Lung microvascular endothelial cell (primary cell): ENCODE measurements at places on chromosomes 6 and 20. TPM values are rescaled to one million over a fixed set of nuclear protein-coding genes. Genes with fewer than 3 reads are reported as not detected.
A peak's percentile ranks its signal among the peaks of the same experiment; 100 is the strongest.

- DNase-seq, result peak; percentile 65
Measured at GRCh38 chr6:32148289-32149091, 3.2 kb downstream of the PRRT1 start.

GRCh38 chr6:117677553-117678141 is 2.4 kb downstream of the NUS1 start:
- peak; percentile 49 for DNase-seq

GRCh38 chr20:42484790-42485375 is 704.8 kb downstream of the PTPRT start:
- DNase-seq, result no peak

DNA sequence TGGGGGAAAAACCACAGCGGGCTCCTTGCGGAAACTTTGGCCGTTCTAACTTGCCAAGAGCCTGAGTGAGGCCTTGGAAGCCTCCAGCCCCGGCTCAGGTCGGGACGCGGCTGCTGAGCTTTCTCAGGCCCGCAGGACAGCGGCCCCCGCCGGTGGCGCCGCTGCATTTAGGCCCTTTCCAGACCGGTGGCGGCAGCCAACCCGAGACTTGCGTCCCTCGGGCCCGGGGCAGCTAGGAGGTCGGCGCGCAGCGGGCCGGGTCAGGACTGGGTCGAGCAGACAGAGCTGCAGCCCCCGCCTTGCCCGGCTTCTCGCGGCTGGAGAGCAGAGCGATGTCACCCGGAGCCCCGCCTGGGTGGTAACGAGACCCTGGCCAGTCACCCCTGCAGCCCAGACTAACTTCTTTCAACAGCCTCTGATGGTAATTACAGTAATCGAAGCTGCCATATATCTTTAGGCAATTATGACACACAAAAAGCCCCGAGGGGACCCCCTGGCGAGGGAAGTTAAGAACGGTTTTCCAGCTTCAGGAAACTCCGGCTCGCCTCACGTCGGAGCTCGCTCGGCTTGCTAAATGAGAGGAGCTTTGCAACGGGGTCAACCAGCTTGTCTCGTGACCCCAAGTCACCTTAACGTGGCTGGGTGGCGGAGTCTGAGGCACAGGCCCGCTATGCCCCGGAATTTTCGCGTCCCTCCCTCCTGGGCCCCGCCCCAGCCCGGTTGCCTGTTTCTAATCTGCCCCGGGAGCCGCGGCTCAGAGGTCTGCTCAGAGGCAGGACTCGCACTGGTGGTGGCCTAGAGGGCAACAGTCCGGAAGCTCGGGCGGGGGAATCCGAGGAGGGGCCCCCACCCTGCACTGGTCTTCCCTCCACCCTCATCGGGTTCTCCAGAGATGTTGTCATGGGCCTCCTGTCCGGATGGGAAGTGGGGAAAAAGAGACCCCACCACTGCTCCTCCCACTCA is 3.0 kb downstream of the NR2E1 start:
- DNase-seq, result peak; percentile 50

DNA sequence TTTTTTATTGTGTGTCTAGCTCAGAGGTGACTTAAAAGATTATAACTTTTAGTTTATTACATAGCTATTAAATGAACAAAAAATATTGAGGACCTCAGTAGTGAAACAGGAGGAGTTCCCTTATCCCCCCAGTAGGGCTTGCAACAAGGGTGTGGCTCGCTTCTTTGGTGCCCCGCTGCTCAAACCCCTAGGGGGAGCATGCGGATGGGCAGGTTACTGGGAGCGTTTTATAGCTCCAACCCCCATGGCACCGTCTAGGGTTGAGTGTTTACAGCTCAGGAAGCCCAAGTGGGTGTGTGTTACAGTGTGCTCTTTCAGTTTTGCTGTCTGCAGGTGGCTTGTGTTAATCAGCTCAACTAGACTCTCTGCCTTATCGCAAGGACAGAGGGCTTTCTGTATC is 1513.7 kb downstream of the GRIK2 start:
- DNase-seq, result no peak

DNA sequence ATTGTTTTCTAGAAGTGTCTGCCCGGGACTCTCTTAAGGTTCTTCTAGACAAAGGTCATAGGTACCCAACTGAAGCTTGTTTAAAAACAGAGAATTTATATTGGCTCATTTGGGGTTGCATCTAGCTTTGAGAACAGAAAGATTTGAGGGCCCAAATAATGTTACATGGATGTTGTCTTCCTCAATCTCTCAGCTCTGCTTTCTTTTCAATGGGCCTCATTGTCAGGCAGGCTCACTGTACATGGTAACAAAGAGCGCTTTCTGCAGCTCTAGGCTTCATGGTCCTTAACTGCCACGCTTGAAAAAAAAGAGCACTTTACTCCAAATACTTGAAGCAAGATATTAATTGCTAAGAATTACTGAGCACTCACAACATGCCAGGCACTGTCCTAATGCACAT is 22.2 kb downstream of the NHLRC1 start:
- no peak for DNase-seq

GRCh38 chr6:5151955-5152401 is 66.8 kb downstream of the PPP1R3G start:
- DNase-seq, result peak; percentile 53

DNA sequence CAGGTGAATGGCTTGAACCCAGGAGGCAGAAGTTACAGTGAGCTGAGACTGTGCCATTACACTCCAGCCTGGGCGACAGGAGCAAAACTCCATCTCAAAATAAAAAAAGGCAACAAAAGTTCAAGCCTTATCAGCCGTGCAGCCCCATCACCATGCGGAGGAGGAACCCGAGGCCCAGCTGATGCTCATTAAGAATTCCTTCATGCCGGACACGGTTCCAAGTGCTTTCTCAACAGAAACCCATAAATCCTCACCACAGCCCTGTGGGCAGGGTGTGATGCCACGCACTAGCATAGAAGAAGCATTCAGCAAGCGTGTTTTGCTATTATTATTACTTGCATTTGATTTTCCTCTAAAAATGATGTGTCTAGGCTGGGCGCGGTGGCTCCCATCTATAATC is 56.3 kb downstream of the PREX1 start:
- no peak for DNase-seq

DNA sequence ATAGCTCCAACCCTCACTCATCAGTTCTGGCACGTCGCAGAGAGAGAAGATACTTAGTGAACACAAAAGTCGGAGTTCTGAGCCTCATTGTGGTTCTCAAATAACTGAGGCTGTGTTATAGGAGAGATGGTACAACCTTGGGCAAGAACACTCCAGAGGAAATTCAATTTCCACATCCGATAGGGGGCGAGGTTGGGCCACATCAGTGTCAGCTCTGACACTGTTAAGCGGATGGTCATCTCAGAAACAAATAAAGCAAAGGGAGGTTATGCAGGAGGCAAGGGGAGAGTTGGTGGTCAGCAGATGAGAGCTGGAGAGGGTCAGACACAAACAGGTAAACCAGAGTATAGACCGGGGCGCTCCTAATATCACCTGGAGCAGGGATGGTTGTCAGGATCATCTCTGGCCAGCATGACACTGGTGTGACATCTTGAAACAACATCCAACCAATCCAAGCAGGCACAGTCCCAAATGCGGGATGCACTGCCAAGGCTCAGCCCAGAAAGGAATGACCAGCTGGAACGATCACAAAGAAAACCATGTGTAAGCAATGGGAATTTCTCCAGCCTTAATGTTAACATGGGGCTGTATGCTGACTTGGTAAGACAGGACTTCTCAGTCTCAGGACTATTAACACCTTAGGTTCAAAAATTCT is 331.8 kb downstream of the HACE1 start:
- peak; percentile 73 for DNase-seq

DNA sequence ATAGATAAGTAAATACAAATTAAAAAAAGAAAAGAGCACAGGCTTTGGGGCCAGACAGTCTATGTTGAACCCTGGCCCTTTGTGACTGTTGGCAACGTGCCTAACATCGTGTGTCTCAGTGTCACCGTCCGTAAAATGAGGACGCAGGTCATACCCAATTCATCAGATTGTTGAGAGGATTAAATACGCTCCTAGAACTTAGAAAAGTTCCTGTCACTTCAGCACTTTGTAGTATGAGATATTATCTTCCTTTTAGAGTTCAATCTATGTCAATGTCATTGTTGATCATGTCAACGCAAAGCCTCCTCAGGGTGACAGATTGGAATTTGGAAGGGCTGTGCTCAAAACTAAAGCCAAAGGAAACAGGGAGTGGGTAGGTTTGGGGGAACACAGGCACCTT is 21.7 kb downstream of the SERPINB1 start:
- DNase-seq, result peak; percentile 13

GRCh38 chr6:133787122-133787521 is 101.8 kb upstream of the TCF21 start:
- no peak for DNase-seq

DNA sequence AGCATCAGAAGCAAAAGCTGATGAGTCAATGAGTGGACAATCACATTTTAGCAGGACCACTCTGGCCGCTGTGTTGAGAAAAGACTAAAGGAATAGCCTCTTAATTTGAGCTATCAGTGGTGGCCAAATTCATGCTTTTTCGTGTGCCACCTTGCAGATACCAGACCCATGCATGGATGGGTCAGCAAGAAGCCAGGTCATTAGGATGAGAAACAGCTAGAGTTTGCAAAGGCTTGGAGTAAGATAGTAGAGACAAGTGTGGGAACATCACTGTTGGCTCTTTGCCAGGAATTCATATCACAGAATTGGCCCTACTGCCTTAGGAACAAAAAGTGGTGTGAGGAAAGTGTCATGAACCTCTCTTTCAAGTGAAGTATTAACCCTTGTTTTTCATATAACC is 25.5 kb downstream of the MRAP2 start:
- DNase-seq, result no peak

DNA sequence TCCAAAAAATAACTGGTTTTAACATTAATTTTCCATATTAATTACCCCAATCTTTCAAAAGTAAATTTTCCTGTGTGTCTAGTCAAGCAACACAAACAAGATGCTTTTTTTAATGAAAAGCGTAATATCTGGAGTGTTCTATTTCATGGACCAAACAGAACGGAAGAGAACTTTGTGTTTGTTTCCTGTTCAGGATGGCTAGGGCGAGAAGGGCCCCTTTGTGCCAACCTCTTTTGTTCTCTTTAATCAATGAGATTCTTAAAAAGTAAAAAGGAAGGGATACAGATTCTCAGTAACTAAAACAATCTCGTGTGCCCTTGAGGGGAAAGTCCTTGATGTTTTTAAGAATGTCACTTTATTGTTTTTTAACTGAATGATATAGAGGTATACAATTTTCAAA is 55.7 kb downstream of the GNAS start:
- peak; percentile 37 for DNase-seq

- no peak for DNase-seq
Measured at GRCh38 chr6:143964674-143965081, 43.4 kb downstream of the PLAGL1 start.

DNA sequence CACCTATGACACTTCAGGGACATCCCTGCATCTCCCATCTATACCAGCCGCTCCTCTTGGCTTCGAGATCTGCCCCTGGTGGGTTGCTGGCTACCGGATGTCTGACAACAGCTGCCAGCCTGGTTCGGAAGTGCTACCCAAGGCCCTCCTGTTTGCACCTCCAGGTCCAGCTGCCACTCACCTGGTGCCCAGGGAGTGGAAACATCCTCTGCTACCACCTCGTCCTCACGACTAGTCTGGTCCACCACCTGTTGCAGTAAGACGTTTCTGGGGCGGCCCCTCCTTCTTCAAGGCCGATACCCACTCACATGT is 8.3 kb upstream of the PCMTD2 start:
- no peak for DNase-seq

DNA sequence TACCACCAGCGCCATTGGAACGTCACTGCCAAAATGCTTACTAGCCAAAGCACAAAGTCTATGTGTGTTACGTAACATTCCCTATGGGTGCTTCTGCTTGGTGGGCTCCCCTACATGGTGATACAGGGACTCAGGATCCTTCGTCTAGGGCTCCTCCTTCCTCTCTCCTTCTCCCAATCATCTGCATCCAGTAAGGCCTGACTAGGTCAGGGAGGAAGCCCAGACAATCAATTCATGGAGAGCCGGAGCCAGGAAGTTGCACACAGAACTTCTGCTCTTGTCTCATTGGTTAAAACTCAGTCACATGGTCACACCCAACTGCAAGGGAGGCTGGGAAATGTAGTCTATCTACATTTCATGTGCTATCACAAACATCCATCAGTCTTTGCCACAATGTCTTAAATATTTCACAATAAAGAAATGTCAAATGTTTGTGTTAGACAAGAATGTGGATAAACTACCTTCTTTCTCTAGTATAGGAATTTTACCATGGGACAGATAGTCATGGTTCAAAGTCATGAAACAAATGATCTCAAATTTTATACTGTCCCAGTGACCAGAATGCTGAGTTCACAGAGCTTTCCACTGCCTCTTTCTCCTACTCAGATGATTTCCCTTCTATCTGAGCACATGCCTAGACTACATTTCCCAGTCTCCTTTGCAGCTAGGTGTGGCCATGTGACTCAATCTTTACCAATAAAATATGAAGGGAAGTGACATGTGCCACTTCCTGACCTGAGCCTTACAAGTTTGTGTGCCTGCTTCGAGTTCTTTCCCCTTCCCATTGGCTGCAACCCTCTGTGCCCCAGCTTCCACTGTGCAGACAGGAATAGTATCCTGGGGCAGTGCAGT is 9.3 kb upstream of the KCNK15 start:
- peak; percentile 83 for DNase-seq

DNA sequence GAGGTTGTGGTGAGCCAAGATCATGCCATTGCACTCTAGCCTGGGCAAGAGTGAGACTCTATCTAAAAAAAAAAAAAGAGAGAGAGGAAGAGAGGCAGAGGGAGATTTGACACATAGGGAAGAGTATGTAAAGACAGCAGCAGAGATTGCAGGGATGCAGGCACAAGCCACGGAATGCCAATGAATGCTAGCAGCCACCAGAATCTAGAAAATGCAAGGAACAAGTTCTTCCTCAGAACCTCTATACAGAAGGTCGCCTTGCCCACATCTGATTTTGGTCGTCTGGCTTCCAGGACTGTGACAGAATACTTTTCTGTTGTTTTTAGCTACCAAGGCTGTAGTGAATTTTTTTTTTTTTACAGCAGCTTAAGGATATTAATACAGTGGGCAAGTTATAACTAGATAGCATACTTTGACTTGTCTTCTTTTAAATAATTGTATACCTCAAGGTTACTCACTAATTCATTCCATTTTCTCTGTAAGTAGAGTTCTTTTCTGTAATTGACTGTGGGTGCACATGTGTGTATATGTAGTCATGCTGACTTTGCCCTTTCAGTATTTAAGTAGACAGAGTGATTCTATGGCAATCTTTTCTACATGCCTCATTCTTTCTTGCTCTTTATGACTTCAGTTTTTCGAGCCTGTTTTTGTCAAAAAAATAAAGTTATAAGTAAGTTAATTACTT is 402.2 kb downstream of the GJA1 start:
- no peak for DNase-seq

The SLC2A10 gene
- total RNA-seq, result 5.2 and 9.5 TPM in 2 replicates

The PSORS1C2 gene
- not detected in 2 replicates for total RNA-seq

The MUC21 gene
- not detected in 2 replicates for total RNA-seq

The SLC17A3 gene
- total RNA-seq, result not detected in 2 replicates

The FAM83C gene
- not detected in 2 replicates for total RNA-seq

The SYCP2L gene
- total RNA-seq, result not detected in 2 replicates

The EEF1A2 gene
- total RNA-seq, result 5.2 and 14.8 TPM in 2 replicates

The MAFB gene
- 1.3 and 3.0 TPM in 2 replicates for total RNA-seq

The MCCD1 gene
- not detected in 2 replicates for total RNA-seq
